Smooth muscle cell of the brain vasculature (primary cell): ENCODE measurements at places on chromosomes 6 and 20.

DNA sequence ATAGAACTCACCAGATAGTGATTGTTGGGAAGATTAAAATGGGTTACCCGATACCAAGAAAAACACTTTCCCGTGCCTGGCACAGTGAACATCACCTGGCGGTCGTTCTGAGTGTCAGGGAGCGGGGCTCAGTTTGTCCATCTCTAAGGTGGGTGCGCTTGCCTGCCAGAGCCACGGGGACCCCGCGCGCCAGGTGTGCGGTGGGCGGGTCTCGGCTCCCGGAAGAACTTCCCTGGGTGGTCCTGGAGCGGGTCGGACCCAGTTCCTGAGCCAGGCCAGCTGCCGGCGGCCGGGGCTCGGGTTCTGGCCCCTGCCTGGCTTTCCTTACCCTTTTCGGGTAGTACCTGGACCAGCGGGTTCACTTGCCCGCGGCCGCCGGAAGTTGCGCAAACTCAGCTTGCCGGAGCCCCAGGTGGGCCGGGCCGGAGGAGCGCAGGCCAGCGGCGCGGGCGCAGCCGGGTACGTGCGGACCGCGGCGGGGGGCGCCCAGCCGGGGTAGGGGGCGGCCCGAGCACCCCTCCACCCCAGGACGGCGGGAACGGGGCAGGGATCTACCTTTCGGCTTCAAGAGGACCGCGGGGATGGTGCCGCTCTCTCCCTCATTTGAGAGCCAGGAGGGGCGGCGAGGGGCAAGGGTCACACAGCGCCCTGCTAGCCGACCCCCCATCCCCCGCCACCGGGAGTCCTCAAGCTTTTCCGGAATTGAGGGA, 7.5 kb downstream of the FAM110A start:
- no peak for DNase-seq

- DNase-seq, result no peak
Observed at GRCh38 chr6:56821005-56821432, 133.9 kb upstream of the BEND6 start.

DNA sequence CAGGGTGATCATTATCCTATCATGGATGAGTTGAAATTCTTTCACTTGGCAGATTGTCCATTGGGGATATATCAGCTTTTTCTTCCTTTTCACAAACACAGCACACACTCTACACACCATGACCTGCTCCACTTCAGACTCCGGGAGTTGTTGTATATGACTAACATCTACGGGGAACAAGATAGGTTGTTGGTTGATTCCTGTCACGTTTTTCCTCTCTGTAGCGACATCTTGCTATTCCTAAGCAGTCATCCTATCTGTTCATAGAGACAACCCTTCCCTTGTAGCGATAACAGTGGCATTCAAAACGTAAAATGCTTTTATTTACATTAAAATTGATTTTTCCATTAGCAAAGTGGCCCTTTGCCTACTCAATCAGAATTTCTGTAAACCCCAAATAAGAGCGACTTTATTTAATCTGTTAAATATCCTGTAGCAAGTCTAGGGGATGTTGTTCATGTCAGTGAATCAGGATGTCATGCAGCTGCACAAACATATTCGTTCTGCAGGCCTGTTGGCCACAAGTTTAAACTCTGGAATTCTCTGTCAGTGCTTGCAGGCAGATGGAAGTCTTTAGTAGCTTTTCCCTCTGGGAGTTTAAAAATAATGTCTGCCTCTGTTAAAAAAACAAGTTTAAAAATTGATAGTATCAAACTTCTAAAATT, 23.1 kb downstream of the PHACTR2 start:
- DNase-seq, result peak; percentile 87

GRCh38 chr6:10419749-10420545, 5.1 kb upstream of the TFAP2A start:
- no peak for DNase-seq

- no peak for DNase-seq
Observed at GRCh38 chr6:52571099-52571755, 5.6 kb downstream of the TRAM2 start.

- DNase-seq, result no peak
Observed at GRCh38 chr20:46150943-46151342, 32.8 kb downstream of the CD40 start.

- no peak for DNase-seq
Observed at GRCh38 chr20:44041001-44041400, 126.3 kb downstream of the TOX2 start.

GRCh38 chr20:32431457-32431856, 73.3 kb downstream of the ASXL1 start:
- no peak for DNase-seq

DNA sequence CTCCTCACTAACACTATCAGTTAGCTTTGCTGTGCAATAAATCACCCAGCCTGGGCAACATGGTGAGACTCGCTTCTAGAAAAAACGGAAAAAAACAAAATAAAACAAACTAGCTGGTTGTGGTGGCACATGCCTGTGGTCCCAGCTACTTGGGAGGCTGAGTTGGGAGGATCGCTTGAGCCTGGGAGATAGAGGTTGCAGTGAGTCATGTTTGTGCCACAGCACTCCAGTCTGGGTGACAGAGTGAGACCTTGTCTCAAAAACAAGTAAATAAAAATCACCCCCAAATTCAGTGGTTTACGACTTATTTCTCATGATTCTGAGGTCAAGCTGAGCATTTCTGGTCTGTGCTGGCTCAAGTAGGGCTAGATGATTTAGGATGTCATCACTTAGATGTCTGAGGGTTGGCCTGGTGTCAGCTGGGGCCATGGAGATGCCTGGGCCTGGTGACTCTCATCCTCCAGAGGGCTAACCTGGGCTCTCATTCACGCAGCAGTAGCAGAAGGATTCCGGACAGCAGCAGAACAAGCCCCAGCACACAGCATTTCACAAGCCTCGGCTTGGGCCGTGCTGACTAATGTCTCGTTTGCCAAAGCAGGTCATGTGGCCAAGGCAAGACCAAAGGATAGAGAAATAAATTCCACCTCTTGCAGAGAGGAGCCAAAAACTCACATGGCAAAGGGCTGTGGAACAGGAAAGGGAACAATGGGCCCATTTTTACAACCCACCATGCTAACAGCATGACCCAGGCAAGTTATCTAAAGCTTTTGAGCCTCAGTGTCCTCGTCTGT, 32.5 kb downstream of the MGME1 start:
- DNase-seq, result no peak

DNA sequence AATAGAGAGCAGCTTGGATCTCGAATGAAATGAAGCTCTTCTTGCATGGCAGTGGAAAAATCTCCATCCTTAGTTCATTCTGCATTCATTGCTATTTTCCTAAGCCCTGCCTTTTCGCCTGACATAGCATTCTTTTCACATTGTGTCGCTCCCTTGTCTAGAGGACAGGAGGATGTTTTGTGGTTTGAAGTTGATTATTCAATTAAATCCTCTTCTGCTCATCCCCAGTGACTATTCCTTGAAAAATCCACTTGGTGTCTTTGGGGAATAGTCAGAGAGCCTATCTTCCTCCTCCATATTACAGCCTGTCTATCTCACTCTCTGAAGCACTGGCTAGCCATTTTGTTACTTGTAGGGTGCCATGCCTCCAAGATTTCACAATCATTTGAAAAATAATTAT, 161.2 kb downstream of the KLHL32 start:
- DNase-seq, result no peak

- no peak for DNase-seq
Observed at GRCh38 chr6:119552021-119552420, 202.5 kb upstream of the MAN1A1 start.

DNA sequence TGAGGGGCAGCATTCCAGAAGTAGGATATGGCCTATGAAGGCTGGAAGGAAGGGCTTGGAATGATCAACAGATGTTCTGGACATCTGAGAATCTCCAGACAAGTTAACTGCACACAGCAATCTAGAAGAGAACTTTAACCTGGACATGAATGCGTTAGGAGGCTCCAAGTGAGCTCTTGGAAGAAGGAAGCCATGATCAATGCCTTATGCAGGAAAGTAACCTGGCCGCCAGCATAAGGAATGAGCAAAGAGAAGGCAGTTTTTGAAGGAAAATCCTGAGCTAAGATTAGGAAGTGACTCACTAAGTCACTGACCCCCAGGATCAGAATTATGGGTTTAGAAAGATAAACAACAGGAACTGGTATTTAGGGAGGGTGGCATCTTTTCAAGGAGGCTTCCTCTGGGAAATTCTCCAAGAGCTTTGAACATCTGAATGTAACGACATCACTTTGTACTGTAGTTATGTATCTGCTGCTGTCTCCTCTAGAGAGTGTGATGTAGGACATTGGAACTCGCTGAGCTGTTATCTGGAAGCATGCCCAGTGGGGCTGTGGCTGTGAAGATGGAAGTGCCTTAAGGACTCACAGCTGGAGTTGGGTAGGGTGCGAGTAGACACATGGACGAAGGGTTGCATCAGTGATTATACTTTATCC, 236.8 kb downstream of the PACRG start:
- DNase-seq, result peak; percentile 94

GRCh38 chr6:13830803-13831202, 16.4 kb upstream of the MCUR1 start:
- no peak for DNase-seq

- DNase-seq, result peak; percentile 33
Observed at GRCh38 chr20:13353261-13353945, 132.3 kb downstream of the ISM1 start.

DNA sequence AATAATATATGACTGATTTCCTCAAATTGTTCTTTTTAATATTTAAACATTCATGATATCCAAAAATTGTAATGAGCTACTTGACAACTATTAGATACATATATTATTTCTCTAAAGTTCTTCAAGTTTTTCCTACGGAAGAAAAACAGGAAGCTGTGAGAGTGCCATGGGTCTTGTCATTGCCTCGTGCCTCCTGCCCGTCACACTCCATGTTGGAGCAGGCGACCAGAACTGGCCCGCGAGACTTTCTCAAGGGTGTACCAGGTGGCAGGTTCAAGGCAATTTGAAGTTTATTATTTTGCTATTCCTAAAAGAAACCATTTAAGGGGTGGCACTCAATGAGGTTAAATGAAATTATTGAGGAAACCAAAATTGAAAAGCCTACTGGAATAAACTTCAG, 337.2 kb downstream of the HACE1 start:
- no peak for DNase-seq

GRCh38 chr20:29762620-29763019, 1494.8 kb upstream of the DEFB115 start:
- no peak for DNase-seq

- no peak for DNase-seq
Observed at GRCh38 chr20:48544402-48545339, 283.1 kb downstream of the PREX1 start.

- DNase-seq, result no peak
Observed at GRCh38 chr6:16985513-16986284, 116.2 kb upstream of the STMND1 start.

DNA sequence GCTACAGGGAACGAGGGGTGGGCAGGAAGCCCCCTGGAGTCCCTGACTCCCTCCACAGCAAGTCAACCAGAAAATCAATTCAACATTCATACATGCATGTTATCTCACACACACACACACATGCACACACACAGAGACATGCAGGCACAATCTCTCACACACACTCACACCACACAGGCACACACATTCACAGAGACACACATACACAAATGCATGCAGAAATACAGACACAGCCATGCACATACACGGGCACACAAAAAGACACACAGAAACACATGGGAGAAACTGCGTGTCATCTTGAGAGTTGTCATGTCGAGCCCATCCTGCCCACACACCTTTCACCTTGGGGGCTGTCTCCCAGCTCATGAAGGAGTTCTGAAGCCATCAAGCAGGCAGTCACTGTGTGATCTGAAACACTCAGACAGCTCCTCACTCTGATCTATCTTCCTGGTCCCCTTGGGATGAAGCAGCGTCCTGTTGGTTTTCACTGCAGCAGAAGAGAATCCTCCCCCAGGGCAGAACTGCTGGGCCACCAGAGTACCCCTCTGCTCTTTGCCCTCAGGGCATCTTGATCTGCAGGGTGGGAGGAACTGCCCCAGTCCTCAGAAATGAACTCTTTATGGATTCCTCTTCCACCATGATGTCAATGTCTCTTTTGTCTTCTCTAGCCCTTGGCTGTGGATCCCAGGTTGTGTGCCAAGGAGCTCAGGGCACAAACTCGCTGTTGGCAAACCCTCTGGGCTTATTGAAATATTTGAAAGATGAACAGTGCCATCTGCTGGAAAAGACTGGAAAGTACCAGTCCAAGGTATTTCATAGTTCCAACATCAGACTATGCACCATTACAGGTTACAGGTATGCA, 8.8 kb downstream of the RAET1L start:
- DNase-seq, result peak; percentile 21

DNA sequence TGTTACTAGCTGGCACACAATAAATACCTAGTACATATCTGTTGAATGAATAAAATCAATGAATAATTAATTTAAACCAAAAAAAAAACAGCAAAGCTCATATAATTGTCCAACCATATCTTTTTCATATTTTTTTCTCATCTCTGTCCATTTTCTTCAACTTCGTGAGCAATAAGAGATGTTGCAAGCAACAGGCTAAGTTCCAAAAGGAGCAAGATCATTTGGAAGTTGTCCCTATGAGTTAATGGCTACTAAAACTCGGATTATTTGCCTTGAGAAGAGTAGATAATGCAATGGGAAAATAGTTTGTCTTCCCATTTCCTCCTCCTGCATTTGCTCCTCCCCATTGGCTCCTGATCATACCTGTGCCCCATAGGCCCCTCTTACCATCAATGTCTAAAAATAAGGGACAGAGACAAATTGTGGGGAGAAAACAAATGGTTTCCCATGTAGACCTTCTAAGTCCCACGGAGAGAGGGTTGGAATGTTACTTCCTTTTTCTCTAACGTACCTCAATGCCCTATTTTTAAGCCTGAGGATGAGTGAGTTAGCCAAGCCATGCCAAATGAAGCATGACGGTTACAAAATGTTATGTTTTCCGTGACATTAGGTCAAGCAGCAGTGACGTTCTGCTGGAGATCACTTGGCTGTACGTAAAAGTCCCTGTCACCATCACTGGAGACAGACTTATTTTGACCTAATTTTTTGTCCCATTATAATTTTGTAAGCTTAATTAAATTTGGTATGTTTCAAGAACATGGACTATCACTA, 217.3 kb upstream of the PREP start:
- DNase-seq, result no peak

GRCh38 chr6:52162940-52163908, 23.0 kb upstream of the IL17A start:
- no peak for DNase-seq

DNA sequence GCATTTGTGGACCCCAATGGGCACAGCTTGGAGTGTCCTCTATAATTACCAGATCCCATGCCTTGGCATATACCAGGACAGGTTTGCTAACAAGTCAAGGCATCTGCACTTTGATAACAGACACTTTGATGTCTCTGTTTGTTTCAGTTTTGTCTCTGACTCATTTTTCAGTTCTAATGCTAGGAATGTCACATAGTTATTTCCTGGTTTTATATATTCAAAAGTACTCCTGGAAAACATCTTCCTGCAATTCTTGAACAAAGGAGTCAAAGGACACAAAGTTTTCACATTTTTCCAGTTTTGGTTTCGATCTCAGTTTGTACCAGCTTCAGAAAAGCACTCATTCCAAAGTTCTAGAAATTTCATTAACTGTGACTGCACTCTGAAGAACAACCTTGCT, 188.1 kb downstream of the FOXC1 start:
- no peak for DNase-seq

DNA sequence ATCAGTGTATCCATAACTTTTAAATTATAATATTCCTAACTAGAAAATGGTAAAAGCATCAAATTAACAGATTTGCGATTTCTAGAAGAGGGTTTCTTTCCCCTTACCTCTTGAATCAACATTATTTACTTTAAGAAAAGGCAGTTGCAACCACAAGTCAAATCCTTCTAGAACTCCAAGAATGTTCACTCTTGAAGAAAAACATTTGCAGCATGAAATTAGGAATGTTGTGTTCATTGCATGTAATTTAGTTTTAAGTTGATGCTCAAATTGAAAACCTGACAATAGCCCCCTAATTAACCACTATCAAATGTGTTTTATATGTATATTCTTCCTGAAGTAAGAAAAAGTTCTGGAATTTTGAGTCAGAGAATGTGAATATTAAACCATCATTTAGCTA, 2.3 kb upstream of the REV3L start:
- DNase-seq, result no peak
